ENCODE measurements at places on chromosomes 1 and 21.

DNA sequence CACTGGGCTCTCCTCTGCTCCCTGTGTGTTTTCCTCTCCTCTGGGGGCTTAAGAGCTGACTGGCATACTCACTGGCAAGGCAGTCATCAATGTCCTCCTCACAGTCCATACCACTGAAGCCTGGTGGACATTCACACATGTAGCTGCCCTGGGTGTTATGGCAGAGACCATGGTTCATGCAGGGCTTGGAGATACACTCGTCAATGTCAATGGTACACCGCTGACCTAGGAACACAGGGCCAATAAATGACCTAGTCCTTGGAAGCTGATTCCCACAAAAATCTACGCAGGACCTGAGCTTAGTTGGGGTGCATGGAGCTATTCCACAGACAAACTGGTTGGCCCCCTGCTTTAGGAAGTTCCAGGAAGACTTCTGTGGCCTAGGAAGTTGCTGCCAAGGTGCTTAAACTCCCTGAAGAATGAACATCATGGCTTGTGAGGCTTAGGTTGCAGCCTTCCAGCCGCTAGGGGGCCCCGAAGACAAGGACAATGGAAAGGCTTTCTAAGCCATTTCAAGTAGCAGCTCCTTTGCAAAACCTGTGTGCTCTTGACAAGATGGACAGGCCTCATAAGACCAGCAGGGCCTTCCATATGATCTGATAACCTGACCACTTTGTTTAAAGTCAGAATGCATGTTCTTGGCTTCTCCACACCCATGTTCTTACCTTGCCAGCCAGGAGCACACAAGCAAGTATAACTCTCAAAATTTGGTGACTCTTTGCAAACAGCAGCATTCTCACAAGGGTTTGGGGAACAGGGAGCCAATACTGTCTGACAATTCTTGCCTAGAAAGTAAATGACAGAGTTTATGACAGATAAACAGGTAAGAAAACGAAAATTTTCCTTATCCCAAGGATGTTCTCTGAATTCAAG lies 52.3 kb upstream of the ADAM30 start:
- peak; percentile 76 for DNase-seq

GRCh38 chr1:78649628-78650027 lies at the start of gene IFI44:
IFI44 (plus strand) TSS chr1:78649831; CDS start chr1:78650196, 365 bp downstream.
- DNase-seq: peak; percentile 95

- DNase-seq: no peak
Measured at GRCh38 chr1:41805771-41806471, 112.8 kb downstream of the HIVEP3 start.

DNA sequence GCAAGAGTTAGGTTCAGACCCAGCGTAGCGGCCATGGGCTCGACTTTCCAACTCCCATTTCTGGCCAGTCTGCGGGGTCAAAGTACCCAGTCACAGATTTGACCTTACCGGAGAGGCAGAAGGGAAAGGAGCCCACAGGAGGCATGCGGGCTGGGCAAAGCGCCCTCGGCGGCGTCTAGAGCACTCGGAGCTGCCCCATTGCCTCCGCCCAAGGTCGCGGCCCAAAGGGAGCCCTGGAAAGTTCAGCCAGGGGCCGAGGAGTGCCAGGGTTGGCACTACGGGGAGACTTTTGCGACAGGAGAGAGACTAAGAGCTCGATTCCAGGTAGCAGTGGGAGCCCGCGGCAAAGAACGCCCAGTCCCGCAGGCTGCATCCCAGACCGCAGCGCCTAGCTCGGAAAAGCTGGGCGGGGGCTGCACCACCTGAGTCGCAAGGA lies 896 bp downstream of the KANK4 start:
- peak; percentile 18 for DNase-seq

DNA sequence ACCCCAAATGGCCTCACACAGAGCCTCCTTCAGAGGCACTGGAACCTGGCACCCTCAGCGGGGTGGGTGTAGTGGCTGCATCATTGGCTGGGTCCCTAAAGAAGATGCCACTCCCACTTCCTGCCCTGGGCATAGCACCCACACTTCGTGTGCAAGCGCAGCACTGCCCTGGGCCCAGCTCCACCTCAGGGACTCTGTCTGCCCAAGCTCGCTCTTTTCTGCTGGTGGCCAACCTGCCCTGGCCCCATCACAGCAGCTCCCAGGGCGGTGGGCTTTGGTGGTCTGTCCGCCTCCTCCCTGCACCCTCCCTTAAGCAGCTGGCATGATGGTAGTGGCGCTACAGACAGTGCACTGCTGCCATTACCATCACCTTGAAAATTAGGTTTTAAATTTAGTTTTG lies 829.3 kb upstream of the BRINP3 start:
- no peak for DNase-seq

DNA sequence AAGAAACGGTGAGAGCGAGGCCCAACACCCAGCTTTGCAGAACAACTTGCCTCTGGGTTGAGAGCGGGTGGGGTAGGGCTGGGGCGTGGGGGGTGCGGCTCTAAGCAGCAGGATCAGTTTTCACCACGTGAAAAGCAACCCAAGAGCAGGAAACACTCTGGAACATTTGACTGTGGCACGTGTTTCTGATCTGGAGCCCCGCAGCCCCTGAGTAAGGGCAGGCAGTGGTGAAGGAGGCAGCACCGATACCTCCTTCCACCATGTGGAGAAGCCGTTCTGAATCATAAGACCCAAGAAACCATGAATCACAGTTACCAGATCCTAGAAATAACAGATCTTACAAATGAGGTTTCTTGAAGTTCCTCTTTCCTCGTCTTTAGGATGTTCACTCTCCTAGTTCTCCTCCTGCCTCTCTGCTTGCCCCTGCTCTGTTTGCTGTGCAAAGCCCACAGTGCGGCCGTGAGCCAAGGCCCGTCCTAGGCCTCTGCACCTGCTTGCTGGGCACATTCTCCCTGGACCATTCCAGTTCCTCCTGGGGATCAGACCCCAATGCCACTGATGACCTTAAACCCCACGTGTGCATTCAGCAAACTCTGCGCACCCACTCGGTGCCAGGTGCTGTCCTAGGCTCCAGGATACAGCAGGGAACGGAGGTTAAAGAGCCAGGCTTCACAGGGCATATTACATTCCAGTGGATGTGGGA lies 31.9 kb downstream of the SLC1A7 start:
- DNase-seq: no peak

- DNase-seq: no peak
Measured at GRCh38 chr1:213994888-213995287, 7.1 kb downstream of the PROX1 start.

DNA sequence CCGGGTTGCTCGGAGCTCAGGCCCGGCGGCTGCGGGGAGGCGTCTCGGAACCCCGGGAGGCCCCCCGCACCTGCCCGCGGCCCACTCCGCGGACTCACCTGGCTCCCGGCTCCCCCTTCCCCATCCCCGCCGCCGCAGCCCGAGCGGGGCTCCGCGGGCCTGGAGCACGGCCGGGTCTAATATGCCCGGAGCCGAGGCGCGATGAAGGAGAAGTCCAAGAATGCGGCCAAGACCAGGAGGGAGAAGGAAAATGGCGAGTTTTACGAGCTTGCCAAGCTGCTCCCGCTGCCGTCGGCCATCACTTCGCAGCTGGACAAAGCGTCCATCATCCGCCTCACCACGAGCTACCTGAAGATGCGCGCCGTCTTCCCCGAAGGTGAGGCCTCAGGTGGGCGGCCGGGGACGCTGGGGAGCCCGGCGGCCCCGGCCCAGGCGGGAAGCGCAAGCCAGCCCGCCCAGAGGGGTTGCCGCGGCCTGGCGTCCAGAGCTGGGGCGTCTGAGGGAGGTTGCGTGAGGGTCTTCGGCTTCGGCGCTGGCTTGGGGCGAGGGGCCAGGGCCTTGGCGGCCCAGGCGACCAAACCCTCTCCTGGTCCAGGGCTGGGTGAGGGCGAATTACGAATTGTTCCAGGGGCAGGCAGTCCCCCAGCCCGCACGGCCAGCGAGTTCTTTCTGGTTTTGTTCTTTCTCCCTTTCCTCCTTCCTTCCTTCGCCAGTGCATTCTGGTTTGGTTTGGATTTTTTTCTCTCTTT lies 805 bp downstream of the SIM2 start:
- DNase-seq: peak; percentile 35
